Stimulated activated CD8-positive, alpha-beta memory T cell treated with anti-CD3 and anti-CD28 coated beads, Interleukin-7, amount 100 ng/mL, for 1 hour (primary cell): ENCODE measurements at places on chromosomes 3 and 15.

DNA sequence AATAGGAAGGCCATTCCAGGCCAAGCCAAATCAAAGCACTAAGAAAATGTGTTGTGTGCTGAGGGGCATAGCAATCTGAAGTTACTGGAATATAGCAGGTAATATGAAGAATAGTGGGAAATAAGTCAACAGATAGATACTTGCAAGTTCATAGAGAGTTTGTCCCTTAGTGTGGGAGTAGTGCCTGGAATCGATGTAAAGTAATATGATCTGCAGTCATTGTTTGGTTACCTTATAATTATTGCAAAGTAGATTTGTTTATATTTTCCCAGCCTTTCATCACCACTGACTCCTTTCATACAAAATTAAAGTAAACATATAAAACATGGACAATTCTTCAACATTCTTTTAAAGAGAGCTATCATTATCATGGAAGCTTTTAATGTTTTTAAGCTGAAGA, 420.9 kb upstream of the NECTIN3 start:
- no peak for DNase-seq

DNA sequence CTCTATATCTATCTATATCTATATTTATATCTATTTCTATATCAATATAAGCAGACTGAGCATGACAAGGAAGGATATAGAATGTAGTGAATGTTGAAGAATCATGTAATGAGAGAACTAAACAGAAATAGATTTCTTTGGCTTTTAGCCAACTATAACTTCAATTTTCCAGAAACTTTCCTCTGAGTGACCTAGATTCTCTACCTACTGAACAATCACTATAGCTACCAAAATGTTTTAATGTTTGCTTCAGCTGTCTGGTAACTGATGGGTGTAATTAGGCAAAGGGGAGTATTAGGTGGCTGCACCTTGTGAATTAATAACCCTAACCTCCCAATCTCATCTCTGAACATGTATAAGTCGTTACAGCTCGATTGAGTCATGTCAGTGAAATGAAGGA, 76.4 kb upstream of the ROBO1 start:
- no peak for DNase-seq

DNA sequence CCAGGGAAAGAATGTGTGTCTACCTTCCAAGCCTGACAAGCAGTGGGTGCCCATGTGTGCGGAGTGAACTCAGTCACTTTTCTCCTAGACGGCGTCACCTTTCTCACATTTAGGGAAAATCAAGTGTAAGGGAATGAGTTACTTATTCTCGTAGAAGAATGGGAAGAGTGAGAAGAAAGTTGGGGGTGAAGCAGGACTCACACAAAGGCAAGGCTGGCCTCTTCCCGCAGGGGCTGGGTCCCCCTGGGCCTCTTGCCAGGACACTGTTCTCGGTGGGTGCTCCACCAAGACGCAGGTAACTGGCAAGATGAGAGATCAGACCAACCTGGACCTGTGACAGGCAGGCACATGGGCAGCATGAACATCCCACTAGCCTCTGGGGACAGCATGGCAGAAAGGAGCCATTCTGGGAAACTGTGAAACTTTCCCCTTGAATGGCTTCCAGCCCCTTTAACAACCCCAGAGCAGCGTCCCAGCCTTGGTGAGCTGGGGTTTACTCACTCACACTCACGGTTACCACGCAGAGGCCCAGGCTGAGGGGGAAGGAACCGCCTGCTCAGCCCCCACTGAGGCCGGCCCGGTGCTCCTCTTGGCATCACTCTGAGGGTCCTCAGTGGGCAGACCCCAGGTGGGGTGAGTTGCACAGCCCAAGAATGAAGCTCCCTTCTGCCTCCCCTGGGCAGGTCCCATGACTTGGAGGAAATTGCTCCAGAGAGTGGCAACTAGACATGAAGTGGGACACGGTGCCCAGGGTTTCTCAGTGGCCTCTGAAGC, 15.0 kb upstream of the SRP14 start:
- DNase-seq: no peak

DNA sequence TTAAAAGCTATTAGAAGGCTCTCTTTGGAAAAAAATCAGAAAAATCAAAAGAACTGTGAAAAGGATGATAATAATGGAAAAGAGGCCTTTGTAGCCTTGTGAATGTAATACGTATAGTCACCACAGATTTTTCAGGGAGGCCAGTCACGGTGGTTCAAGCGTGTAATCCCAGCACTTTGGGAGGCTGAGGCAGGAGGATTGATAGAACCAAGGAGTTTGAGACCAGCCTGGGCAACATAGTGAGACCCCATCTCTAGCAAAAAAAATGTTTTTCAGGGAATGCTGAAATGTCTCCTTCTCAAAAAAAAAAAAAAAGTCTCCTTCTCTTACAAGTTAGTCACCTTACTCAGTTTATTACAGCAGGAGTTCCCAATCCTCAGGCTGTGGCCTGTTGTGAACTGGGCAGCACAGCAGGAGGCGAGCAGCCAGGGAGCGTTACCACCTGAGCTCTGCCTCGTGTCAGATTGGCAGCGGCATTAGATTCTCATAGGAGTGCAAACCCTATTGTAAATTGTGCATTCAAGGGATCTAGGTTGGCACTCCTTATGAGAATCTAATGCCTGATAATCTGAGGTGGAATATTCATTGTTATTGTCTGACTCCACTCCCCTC, 15.9 kb downstream of the ARIH1 start:
- no peak for DNase-seq

- DNase-seq: no peak
These were observed 63.6 kb downstream of the TLE3 start for GRCh38 chr15:70034141-70034540.

GRCh38 chr15:42387603-42388002, 28.3 kb downstream of the CAPN3 start:
- DNase-seq: no peak

DNA sequence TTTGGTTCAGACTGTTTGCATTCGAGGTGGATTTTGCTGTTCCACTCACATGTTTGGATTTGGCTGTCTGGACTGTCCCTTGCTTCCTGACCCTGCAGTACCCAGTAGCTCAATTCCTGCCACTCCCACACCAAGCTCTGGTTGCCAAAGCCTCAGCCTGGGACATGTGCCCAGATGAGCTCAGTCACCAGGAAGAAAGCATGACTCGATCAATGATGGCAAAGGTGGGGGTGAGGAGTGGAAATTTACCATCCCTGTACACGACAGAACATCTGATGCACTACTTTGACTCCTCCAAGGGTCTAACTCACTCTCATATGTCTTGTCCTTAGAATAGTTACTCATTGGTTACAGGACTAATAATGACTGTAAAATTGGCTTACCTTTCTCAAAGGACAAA, 45.2 kb downstream of the ZNF385D start:
- DNase-seq: no peak

DNA sequence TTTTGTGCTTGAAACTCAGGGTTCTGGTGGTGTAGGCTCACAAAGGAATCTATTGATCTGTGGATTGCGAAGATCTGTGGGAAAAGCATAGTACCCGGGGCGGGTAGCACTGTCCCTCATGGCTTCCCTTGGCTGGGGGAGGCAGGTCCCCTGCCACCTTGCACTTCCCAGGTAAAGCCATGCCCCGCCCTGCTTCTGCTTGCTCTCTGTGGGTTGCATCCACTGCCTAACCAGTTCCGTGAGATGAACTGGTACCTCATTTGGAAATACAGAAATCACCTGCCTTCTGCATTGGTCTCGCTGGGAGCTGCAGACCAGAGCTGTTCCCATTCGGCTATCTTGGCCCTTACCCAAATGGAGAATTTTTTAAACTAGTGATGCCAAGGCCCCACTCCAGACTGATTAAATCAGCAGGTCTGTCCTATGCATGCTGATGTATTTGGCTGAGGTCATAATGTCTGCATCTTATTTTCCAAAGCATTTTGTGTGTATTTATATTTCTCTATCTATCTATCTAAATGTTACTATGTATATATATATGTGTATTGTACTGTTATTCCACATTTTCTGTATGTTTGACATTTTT, 65.5 kb upstream of the SLC7A14 start:
- no peak for DNase-seq

DNA sequence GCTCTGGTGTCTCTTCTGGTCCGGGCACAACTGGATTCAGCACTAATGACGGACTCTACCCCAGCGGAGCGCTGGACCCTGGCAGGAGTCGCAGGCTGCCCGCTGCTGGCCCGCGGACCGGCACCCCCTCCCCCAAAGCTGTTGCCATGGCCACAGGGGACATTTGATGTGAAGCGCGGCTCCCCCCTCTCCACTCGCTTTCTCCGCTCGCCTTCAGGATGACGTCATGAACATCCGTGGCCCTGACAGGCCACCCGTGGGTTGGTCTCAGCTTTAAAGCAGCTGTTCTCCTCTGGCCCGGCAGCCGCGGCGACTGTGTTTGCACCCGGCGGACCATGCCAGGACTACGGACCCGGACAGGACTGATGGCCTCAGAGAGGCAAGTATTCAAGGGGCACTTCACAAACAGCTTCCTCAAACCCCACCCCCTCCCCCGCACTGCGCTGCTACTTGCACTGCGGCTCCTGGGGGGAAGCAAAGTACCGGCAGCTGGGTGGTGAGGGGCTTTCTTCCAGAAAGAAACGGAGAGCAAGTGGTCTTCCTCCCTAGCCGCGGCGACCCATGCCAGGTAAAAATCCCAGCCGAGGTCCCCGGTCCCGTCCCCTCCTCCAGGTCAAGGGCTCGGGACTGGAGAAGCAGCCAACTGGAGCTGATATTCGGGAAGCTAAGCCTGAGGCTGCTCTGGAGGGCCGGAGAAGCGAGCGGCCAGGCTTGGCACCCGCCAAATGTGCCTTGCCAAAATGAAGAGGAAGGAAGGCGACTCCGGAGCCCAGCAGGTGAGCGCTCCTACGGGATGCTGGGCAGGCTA, 16.6 kb upstream of the AEN start:
- no peak for DNase-seq

DNA sequence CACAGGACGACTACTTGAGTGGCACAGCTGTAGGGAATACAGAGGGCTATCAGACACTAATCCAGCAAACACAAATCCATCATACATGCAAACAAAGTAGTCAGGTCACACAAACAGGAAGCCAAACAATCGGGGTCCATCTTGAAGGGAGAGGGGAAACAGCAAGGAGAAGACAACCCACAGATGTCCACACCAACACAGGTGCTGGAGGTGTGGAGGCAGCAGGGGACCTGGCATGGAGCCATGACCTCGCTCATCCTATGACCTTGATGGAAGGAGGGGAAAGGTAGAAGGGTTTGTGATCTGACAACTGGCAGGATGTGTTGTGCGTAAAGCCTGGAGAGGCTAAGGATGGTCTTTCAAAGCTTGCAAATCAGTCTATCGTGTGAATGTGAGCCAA, 39.9 kb upstream of the SKOR1 start:
- DNase-seq: no peak

- no peak for DNase-seq
These were observed 39.1 kb downstream of the MYO1E start for GRCh38 chr15:59333401-59334075.

- DNase-seq: no peak
These were observed 1.3 kb downstream of the ZNF710 start for GRCh38 chr15:90002428-90002844.

GRCh38 chr3:115248274-115248673, 101.2 kb upstream of the ZBTB20 start:
- DNase-seq: no peak

DNA sequence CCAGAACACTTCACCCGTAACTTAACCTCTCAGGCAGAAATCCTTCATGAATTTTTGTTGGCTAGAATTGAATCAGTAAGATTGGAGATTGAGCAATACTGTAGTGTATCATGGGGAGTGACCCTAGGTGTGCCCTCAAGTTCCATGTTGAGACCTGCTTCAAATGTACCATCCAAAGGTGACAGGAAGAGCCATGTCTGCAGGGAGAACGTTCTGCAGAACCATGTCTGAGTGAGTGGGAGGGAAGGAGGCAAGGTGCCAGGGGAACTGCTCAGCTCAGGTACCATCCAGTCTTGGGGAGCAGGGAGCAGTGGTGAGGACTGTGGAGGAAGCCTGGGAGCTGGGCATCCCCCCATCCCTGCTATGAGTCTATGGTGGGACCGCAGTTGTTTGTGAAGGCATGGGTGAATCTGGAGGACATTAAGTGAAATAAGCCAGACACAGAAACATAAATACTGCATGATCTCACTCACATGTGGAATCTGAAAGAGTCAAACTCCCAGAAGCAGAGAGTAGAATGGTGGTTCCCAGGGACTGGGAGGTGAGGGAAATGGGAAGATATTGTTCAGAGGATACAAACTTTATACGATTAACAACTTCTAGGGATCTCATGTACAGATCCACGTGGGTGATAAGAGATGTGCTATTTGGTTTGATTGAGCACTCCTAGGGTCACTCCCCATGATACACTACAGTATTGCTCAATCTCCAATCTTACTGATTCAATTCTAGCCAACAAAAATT, 23.3 kb downstream of the CFAP161 start:
- DNase-seq: no peak

DNA sequence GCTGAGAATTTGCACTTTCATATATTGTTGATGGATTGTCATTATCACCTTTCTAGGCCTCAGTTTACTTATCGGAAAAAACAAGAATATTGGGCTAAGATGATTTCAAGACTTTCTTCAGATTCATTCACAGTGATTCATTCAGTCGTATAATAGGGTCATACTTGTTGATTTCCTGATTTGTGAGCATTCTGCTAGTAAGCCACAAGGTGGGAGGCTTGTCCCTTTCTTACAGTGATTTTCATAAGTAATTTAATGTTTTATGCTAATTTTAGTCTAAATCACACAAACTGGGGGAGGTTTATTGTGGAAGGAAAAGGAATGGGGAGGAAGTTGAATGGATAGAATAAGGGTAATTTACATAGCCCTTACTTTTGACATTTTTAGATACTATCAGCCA, 126.8 kb upstream of the GOLGA6L4 start:
- DNase-seq: no peak

DNA sequence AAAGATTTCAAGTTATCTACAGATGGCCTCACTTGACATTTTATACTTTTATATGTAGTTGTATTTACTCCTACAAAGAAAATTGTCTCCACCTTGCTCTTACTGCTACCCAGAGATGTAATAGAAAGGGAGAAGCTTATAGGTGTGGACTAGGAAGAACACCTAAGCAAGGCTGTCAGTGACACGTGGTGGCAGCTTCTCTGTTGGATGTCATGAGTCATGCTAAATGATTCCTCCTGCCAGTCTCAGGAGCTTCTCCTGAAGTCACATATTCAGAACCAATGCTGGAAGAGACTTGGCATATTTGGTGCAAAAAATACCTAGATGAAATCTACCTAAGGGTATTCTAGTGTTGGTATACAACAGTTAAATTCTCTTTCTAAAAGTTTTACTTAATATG, 184.7 kb downstream of the LRRC3B start:
- no peak for DNase-seq

DNA sequence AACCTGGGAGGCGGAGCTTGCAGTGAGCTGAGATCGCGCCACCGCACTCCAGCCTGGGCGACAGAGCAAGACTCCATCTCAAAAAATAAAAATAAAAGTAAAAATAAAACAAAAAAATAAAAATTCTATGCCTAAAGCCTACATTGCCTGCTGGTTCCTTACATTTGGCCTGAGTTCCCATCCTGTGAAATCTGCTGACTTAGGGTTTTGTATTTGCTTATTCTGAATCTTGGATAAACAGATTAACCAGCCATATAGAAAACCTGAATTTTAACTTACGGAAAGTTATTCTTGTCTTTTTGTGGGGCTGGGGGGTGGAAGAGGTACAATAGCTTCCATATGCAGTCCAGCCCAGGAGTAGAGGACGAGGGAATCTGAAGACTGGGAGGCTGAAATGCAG, 73.7 kb upstream of the UMPS start:
- no peak for DNase-seq
